ENCODE measurements at places on chromosomes 7 and 10.

- DNase-seq, result no peak
Observed at GRCh38 chr10:43939939-43940820, 291.5 kb upstream of the ZNF32 start.

GRCh38 chr7:116629051-116629463 is 42.9 kb upstream of the MET start:
- no peak for DNase-seq

DNA sequence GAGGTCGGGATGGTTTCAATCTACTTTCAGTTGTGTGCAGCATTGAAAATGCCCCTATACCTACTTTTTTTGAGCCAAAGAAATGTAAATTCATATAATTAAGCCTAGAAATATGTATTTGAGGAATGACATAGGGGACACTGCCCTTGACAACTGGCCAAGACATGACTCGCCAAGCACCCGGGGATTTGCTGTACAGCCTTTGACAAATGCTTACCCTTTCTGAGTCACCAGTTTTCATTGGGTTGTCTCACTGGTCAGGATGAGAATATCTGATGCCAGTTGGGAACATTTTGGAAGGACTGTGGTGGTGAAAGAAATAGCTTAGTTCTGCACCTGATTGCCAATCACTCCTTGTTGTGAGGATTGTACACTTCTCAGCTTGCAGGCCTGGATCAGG is 166.8 kb upstream of the HABP2 start:
- DNase-seq, result no peak

GRCh38 chr7:2843711-2844152 is 376 bp downstream of the GNA12 start:
- DNase-seq, result no peak

- no peak for DNase-seq
Observed at GRCh38 chr10:35608328-35608672, 3.2 kb downstream of the GJD4 start.

DNA sequence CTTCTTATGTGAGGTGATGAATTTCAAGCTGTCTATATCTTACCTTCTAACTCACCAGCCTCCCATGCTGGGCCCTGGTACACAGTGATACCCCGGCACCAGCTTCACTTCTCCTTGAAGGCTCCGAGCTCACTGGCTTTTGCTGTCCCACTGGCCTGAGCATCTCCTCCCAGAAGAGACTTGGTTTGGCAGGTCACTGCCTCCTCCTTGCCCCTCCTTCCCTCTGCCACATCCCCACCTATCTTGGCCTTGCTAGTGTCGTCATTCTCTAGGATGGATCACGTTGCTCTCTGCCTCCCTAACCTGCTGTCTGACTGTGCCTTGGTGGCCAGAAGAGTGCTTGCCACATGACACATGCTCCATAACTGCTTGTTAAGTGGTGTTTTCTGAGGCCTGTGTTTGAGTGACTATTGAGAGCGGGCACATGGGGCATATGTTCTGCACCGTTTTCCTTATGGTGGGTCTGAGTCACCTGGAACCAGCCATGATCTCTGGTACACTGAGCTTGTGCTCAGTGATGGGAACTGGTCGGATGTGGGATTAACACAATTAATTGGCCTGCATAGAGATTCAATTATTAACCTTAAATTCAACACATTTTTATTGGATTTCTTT is 86.5 kb downstream of the TMEM178B start:
- DNase-seq, result no peak
